ENCODE measurements at places on chromosomes 6 and 20. TPM values are rescaled to one million over a fixed set of nuclear protein-coding genes. Genes with fewer than 3 reads are reported as not detected.

DNA sequence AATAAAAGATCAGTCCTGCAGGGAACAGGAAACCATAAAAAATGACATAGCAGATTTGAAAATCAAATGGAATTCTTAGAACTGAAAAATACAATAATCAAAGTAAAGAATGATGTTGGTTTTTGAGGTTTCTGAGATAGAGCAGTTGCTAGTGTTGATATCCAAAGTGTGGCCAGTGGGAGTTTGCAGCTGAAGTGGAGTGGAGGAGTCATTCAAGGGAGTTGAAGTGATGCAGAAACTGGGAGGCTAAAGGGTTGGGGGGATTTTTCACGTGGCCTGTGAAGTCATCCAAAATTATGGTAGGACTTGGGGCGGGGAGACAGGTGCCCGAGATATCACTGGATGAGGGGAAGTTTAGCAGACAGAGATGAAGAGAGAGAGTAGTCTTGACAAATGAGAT is 123.6 kb downstream of the CDC5L start:
- DNase-seq, result no peak

ENPP5 gene
- 4.2 TPM for polyA plus RNA-seq

GSTA3 gene
- not detected for polyA plus RNA-seq

DNA sequence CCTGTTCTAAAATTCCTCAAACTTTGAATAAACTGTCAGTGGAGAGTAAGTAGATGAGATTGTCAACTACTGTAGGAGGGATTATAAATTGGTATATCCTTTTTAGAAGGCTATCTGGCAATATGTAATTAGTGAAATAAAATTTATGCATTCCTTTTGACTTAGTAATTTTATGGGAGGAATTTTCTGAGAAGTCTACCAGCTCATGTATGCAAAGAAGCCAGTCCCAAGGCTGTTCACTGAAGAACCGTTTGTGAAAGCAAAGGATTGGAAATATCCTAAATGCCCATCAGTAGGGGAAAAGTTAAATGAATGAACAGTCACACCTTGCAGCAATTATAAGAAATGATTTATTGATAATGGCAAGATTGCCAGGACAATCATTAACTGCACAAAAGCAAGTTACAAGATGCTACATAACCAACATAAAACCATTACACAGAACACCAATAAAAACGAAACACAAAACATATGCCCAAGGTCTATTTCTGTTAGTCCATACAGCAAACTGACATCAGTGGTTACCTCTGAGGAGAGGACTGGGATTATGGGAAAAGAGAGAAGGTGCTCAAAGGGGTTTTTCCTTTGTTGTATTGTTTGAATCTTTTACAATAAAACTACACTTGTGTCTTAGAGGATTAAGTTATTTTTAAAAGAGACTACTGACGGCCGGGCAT is 4.6 kb upstream of the DSTN start:
- DNase-seq, result no peak

- no peak for DNase-seq
Measured at GRCh38 chr6:8108031-8108660, 5.8 kb upstream of the EEF1E1 start.

DNA sequence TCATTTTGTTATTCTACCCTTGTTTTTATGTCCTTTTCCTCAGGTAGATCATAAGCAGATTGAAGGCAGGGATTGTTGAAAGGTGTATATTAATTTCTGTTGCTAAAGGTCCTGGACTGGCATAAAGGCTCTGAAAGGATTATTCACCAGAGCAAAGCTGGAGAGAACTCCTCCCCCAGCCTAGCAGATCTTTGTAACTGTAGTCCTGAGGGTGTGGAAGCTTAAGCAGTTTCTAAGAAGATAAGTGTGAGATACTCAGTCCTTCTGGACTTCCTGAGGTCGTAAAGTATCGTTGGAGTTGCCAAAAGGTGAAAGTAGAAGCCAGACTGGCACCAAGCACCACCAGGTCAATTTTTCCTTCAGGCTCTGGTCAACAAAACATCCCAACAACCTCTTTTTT is 24.2 kb downstream of the CGA start:
- DNase-seq, result no peak

- DNase-seq, result no peak
Measured at GRCh38 chr20:63178446-63178820, 37.5 kb downstream of the YTHDF1 start.

DNA sequence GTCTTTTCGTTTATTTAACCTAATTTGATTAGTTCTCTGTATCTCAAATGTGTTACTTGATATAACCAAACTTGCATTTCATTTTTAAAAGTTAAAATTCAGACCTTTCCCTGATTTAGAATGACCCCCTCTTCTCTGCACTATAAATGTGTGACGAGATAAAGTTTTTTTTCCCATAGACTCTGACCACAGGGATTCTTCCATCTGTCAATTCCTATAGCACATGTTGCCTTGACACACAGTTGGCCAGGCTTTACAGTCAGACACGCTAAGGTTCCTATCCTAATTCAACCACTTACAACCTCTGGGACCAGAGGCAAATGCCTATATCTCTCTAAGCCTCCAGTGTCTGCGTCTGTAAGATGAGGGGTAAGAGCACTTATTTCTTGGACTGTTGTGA is 40.6 kb downstream of the KCNS1 start:
- DNase-seq, result no peak

HMGN4 gene
- 51.4 TPM for polyA plus RNA-seq

PLG gene
- 2.3 TPM for polyA plus RNA-seq

- no peak for DNase-seq
Measured at GRCh38 chr6:122323361-122323760, 76.1 kb upstream of the HSF2 start.

- no peak for DNase-seq
Measured at GRCh38 chr20:62804021-62804626, 511 bp upstream of the OGFR start.

NDUFAF4 gene
- polyA plus RNA-seq, result 32.7 TPM

SLC17A1 gene
- polyA plus RNA-seq, result not detected

SGK2 gene
- polyA plus RNA-seq, result 1.7 TPM

DNA sequence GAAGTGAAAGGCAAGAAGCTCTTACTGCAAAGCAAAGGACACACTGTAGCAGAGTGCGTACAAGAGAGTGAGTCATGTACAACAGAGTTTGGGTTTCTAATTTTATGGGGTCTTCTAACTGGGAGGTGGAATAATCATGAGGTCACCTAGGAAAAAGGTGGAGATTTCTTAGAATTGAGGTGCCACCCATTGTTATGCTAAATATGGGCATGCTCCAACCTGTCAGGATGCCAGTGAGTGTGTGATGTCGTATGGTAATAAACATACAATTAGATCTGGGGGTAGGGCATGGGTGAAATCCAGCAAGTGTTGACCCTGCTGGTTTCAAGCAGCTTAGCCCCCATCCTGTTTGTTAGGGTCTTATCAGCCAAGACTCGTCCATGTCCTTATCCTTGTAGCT is 46.6 kb downstream of the OR2B6 start:
- no peak for DNase-seq

- DNase-seq, result no peak
Measured at GRCh38 chr20:16518784-16519084, 54.5 kb downstream of the KIF16B start.

DNA sequence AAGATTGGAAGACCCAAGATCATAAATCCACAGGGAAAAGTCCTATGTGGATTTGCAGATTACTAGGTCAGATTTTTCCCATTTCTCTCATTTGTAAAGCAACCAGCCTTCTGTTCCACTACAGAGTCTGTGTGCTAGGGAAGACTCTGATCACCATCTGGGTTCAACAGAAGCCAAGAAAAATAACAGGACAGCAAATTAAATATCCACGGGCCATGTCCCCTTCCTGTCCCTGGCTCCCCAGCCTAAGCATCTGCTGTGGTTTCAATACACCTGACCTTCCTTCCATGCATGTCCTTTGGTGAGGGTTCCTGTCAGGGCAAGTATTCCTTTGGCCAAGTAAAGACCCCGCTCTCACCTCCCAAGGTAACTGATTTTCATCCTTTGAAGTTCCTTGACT is 558.8 kb downstream of the KIF16B start:
- no peak for DNase-seq

All from forelimb muscle (tissue), 1 donor.